ENCODE measurements at places on chromosomes 1 and 21. TPM values are rescaled to one million over a fixed set of nuclear protein-coding genes. Genes with fewer than 3 reads are reported as not detected.

DNA sequence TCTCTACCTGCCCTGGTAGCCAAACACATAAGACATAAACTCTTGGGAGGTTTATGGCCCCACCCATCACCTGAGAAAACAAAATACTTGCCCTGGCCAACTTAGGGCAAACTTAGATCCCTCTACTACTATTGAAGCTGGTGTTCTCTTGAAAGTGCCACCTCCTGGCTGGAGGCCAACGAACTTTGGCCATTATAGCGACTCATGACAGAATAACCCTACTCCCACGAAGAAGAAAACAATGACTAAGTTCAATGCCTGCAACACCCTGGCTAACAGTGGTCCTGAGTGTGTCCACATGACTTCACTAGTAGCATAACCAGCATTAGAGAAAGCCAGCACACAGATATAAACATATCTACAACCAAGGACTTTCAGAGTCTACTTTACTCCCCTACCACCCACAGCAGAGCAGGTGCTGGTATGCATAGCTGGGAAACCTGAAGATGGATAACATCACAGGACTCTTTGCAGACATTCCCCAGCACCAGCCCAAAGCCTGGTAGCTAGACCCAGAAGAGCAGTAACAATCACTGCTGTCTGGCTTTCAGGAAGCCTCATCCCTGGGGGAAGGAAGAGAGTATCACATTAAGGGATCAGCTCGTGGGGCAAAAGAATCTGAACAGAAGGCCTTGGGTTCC, 81.0 kb downstream of the SLC30A10 start:
- no peak for DNase-seq

PAPPA2 gene
- 0.79 TPM for polyA plus RNA-seq

AK4 gene
- polyA plus RNA-seq = 6.2 TPM

FCGR1A gene
- polyA plus RNA-seq = 3.4 TPM
